Activated T-cell treated with anti-CD3 and anti-CD28 coated beads, Interleukin-2, amount 50 U/mL, for 24 hours (primary cell): ENCODE measurements at places on chromosomes 4 and X.

GRCh38 chr4:87035881-87036509 is 101.2 kb downstream of the AFF1 start:
- H3K36me3 ChIP-seq = peaks cover 5% of the 10 kb centered on the region
- peaks cover 48% of the 10 kb centered on the region for H3K4me1 ChIP-seq
- H3K4me3 ChIP-seq = no peak overlapping the region
- no peaks in the 10 kb centered on the region for H3K27me3 ChIP-seq

- peaks cover 71% of the 10 kb centered on the region for H3K27me3 ChIP-seq
- H3K27ac ChIP-seq = no peak overlapping the region
- no peaks in the 10 kb centered on the region for H3K36me3 ChIP-seq
- no peaks in the 10 kb centered on the region for H3K4me1 ChIP-seq
- no peak for DNase-seq
These were observed 5.4 kb upstream of the PHOX2B start for GRCh38 chr4:41753942-41754341.

- peaks cover 28% of the 10 kb centered on the region for H3K4me1 ChIP-seq
- peak overlapping the region; percentile 86 for H3K4me3 ChIP-seq
- H3K27ac ChIP-seq = peak overlapping the region; percentile 94
- H3K36me3 ChIP-seq = peaks cover 2% of the 10 kb centered on the region
These were observed 5.4 kb upstream of the PRICKLE3 start for GRCh38 chrX:49191574-49192011.

DNA sequence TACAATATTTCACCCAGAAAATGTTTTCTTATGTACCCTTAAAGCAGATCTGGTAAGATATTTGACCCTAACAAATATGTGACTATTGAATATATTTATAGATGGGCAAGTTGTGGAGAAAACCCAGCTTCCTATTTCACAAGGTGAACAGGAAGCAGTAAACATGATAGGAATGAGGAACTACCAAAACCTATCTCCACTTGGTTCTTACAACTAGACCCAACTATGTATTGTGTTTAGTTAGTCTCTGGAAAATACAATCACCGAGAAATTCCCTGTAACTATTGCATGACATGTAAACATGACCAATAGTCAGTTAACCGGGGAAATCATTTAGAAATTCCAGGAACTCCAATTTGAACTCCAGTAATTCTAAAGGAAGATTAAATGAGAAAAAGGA is 8.4 kb upstream of the RXFP1 start:
- H3K27me3 ChIP-seq = no peaks in the 10 kb centered on the region
- no peak overlapping the region for H3K4me3 ChIP-seq
- H3K4me1 ChIP-seq = no peaks in the 10 kb centered on the region
- DNase-seq = no peak
- H3K27ac ChIP-seq = no peak overlapping the region
- no peaks in the 10 kb centered on the region for H3K36me3 ChIP-seq

- no peak for DNase-seq
- no peaks in the 10 kb centered on the region for H3K36me3 ChIP-seq
- H3K4me1 ChIP-seq = no peaks in the 10 kb centered on the region
- no peaks in the 10 kb centered on the region for H3K27me3 ChIP-seq
These were observed 1075.0 kb upstream of the TENM3 start for GRCh38 chr4:181168011-181168805.

- H3K27ac ChIP-seq = no peak overlapping the region
- DNase-seq = no peak
- no peaks in the 10 kb centered on the region for H3K36me3 ChIP-seq
- H3K4me3 ChIP-seq = no peak overlapping the region
These were observed 600.7 kb downstream of the CCSER1 start for GRCh38 chr4:90727938-90728337.

GRCh38 chrX:117610806-117611205 is 505.8 kb downstream of the KLHL13 start:
- H3K27me3 ChIP-seq = peaks cover 4% of the 10 kb centered on the region
- H3K27ac ChIP-seq = no peak overlapping the region
- H3K4me1 ChIP-seq = no peaks in the 10 kb centered on the region
- no peak overlapping the region for H3K4me3 ChIP-seq
- no peaks in the 10 kb centered on the region for H3K36me3 ChIP-seq
- DNase-seq = no peak

DNA sequence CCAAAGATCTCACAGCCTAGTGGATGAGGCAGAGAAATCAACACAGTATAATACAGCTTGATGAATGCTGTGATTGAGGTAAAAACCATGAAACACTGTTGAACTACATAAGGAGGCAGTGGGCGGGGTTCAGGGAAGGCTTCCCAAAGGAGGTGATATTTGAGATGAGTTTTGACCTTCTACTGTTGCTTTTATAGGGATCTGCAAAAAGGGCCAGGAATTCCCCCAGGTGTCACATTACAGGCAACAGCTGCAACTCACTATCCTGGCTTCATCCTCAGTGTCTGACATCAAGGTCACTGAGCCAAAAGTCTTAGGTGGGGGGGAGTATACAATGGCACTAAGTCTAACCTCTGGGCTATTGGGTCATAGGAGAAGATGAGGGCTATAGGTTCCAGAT is 185.7 kb upstream of the NRK start:
- H3K27me3 ChIP-seq = peaks cover 13% of the 10 kb centered on the region
- no peaks in the 10 kb centered on the region for H3K4me1 ChIP-seq
- no peak for DNase-seq

- H3K4me1 ChIP-seq = no peaks in the 10 kb centered on the region
- DNase-seq = no peak
- no peak overlapping the region for H3K4me3 ChIP-seq
- no peak overlapping the region for H3K27ac ChIP-seq
- H3K36me3 ChIP-seq = no peaks in the 10 kb centered on the region
These were observed 94.0 kb downstream of the COL4A6 start for GRCh38 chrX:108344216-108344615.

GRCh38 chrX:71221145-71221544 is 1.9 kb upstream of the GJB1 start:
- peaks cover 25% of the 10 kb centered on the region for H3K27me3 ChIP-seq
- no peak overlapping the region for H3K27ac ChIP-seq
- no peak for DNase-seq
- no peaks in the 10 kb centered on the region for H3K36me3 ChIP-seq
- H3K4me1 ChIP-seq = no peaks in the 10 kb centered on the region

DNA sequence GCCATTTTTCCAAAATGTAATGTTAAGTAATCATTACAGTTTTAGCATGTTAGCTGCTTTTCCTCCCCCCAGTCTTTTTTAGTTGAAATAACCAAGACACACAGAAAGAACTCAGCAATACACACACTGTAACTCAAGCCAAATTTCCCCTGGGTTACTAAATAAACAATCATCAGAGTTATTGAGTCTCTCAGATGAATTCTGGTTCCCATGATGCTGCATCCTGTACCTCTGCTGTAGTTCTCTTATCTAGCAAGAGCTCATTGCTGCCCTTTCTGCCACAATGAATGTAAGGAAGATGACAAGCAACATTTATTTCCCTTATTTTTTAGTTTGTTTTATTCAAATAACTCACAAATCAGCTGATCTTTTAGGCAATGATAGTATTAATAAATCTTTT is 185.1 kb downstream of the ARHGAP6 start:
- peaks cover 46% of the 10 kb centered on the region for H3K27me3 ChIP-seq
- H3K36me3 ChIP-seq = no peaks in the 10 kb centered on the region
- DNase-seq = no peak
- no peak overlapping the region for H3K4me3 ChIP-seq
- H3K27ac ChIP-seq = no peak overlapping the region

DNA sequence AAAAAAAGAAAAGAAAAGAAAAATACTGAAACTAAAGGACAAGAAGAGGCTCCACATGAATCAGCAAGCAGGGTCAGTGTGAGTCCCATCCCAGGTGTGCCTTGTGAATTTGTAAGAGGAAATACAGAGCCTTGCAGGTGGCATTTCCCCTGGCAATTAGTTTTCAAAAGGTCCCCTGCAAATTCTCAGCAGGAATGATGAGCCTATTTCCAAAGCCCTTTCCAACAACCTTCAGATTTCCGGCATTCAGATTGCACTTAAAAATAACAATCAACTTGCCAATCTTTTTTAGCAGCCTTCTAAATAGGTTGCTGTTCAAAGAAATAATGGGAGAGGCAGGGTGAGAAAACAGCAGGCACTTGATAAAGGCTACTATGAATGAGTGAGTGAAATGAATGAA is 66.4 kb upstream of the OR13H1 start:
- no peaks in the 10 kb centered on the region for H3K36me3 ChIP-seq
- H3K4me1 ChIP-seq = no peaks in the 10 kb centered on the region
- no peak overlapping the region for H3K27ac ChIP-seq
- peaks cover 62% of the 10 kb centered on the region for H3K27me3 ChIP-seq

DNA sequence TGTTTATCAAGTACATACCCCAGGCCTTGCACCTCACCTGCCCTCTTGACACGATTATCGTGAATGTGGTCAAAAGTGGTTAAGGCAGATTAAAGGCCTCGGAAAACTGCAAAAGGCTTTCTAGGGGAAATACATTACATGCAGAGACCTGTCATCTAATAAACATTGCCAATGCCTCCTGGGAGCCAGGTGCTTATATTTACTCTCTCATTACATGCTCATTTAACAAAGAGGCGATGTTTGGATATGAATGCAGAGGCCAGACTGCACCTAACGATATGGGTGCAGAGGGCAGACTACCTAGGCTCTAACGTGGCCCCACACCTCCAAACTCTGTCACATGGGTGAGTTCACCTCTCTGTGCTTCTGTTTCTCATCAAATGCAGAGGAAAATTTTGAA is 14.5 kb downstream of the CRMP1 start:
- H3K36me3 ChIP-seq = no peaks in the 10 kb centered on the region
- no peak overlapping the region for H3K27ac ChIP-seq
- H3K27me3 ChIP-seq = peaks cover 24% of the 10 kb centered on the region
- no peaks in the 10 kb centered on the region for H3K4me1 ChIP-seq
- DNase-seq = no peak

DNA sequence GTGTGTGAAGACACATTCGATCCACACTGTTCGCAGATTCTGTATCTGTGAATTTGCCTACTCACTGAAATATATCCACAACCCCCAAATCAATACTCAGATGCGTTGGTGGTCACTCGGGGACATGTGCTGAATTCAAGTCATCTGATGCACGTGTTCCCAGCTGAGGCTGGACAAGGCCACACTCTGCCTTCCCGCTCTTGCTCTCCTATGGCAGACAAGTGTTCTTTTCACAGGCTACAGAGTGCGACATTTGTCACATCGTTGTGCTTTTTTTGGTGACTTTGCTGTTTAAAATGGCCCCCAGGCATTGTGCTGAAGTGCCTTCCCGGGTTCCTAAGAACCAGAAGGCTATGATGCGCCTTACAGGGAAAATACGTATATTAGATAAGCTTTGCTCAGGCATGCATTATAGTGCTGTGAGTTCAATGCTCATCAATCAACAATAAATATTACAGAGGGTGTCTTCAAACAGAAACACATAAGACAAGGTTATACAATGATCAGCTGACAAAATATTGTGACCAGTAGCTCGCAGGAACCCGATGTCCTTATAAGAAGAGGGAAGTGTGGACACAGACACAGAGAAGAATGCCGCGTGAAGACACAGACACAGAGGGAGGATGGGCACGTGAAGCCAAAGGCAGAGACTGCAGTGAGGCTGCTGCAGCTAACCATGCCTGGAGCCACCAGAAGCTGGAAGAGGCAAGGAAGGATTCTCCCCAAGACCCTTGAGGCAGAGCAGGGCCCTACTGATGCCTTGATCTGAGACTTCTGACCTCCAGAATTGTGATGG is 42.0 kb downstream of the IRF2 start:
- H3K4me3 ChIP-seq = no peak overlapping the region
- DNase-seq = no peak
- H3K4me1 ChIP-seq = peaks cover 62% of the 10 kb centered on the region
- H3K36me3 ChIP-seq = peaks cover 37% of the 10 kb centered on the region
- no peak overlapping the region for H3K27ac ChIP-seq

- no peak overlapping the region for H3K27ac ChIP-seq
- H3K27me3 ChIP-seq = no peaks in the 10 kb centered on the region
- no peak for DNase-seq
- peaks cover 61% of the 10 kb centered on the region for H3K36me3 ChIP-seq
These were observed 23.5 kb downstream of the UVSSA start for GRCh38 chr4:1370321-1371124.

DNA sequence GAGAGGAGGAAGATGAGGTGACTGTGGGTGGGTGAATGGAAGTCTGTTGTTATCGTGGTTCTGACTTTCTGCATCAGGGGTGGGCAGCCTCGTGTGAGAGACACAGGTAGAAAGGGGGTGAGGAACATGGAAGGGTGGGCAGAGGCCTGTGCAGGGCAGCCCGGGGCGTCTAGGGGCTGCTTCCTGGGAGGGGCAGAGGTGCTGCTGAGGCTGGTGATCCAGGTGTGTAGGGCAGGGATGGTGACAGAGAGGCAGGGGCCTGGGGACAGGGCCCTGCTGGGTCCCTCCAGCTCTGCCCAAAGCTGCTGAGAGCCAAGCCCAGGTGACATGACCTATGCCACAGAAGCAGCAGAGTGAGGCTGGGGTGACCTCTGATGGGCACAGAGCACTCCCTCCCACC is 89.7 kb upstream of the C4orf50 start:
- no peak for DNase-seq
- no peak overlapping the region for H3K27ac ChIP-seq
- no peaks in the 10 kb centered on the region for H3K4me1 ChIP-seq
- peaks cover 6% of the 10 kb centered on the region for H3K36me3 ChIP-seq
- no peak overlapping the region for H3K4me3 ChIP-seq
- peaks cover 2% of the 10 kb centered on the region for H3K27me3 ChIP-seq

DNA sequence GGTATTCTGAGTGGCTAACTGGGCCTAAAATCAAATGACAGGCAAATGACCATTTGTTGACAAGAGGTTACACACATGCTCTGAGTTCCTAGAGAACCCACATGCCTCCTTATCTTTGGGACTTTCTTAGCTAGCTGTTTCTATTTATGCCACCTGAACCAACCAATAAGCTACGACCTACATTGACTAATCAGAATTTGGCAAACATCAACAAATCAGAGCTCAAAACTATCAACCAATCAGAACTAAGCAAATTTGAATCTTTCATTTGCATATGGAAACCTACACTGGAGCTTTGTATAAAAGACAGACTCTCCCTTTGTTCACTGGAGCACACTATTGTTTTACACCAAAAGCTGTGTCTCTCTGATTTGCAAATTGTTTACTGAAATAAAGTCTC is 192.0 kb downstream of the CXXC4 start:
- no peak overlapping the region for H3K27ac ChIP-seq
- H3K4me1 ChIP-seq = no peaks in the 10 kb centered on the region
- no peaks in the 10 kb centered on the region for H3K36me3 ChIP-seq
- DNase-seq = no peak
- no peak overlapping the region for H3K4me3 ChIP-seq

GRCh38 chrX:69564665-69565064 is 51.2 kb upstream of the EDA start:
- H3K36me3 ChIP-seq = no peaks in the 10 kb centered on the region
- H3K4me3 ChIP-seq = no peak overlapping the region
- DNase-seq = no peak
- peaks cover 27% of the 10 kb centered on the region for H3K27me3 ChIP-seq

DNA sequence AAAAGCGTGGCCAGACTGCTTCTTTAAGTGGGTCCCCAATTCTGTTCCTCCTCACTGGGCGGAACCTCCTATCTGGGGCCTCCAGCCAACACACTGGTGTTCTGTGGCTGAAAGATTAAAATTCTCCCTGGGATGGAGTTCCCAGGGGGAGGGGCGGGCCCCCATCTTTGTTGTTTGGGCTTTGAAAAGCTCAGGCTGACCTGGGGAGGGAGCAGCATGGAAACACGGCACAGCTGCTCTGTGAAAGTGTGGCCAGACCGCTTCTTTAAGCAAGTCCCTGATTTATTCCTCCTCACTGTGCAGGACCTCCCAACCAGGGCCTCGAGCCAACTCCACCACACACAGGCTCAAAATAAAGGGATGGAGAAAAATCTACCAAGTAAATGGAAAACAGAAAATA is 219.5 kb downstream of the TMEM47 start:
- H3K27ac ChIP-seq = no peak overlapping the region
- no peak for DNase-seq
- H3K4me3 ChIP-seq = no peak overlapping the region
- H3K36me3 ChIP-seq = no peaks in the 10 kb centered on the region
- H3K27me3 ChIP-seq = peaks cover 17% of the 10 kb centered on the region
- H3K4me1 ChIP-seq = no peaks in the 10 kb centered on the region
